ENCODE measurements at places on chromosomes 5 and 9.

GRCh38 chr9:72903103-72903502 is 49.8 kb downstream of the ALDH1A1 start:
- no peak for DNase-seq

DNA sequence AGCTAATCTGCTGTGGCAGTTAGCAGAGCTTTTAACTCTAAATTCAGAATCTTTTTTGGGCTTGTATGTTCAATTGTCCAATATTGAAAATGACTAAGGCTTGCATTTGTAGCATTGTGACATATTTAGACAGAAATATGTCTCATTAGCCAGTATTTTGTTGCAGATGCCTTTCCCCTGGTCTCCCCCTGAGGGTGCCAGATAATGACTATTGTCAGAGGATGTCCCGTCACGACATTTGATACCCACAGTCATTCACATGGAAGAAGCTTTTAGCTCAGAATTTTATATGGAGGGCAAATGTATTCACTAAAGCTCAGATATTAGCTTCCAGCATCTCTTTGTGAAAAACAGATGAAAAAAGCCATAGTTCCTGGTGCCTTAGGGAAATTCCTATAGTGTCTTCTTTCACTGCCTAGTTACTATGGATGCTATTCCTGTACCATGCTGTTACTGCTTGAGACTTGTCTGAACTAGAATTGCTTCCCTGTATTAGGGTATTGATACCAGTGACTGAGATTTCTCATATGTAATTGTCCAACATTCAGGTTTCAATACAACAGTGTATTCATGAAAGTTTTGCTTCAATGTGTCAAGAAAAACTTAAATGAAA is 96.2 kb downstream of the CCDC192 start:
- no peak for DNase-seq

- no peak for DNase-seq
Observed at GRCh38 chr9:128081056-128081455, 13.0 kb downstream of the SLC25A25 start.

DNA sequence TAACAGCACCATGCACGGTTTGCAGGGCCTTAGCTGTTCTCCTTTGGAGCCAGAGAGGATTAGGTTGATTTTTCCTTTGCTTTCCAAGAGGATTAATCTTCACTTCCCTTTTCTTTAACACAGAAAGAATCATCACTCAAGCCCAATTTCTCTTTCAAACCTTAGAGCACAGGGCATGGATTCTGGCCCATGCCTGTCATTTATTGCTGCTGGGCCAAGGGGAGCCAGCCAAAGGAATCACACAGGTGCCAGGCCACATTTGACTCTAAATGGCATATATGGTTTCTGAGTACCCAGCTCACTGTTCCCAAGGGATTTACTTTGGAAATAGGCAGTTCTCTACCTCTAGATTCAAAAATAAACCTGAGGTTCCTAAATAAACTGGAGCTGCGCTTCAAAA is 58.3 kb downstream of the FBXL7 start:
- no peak for DNase-seq

- no peak for DNase-seq
Observed at GRCh38 chr5:159886296-159886695, 30.0 kb upstream of the ADRA1B start.

DNA sequence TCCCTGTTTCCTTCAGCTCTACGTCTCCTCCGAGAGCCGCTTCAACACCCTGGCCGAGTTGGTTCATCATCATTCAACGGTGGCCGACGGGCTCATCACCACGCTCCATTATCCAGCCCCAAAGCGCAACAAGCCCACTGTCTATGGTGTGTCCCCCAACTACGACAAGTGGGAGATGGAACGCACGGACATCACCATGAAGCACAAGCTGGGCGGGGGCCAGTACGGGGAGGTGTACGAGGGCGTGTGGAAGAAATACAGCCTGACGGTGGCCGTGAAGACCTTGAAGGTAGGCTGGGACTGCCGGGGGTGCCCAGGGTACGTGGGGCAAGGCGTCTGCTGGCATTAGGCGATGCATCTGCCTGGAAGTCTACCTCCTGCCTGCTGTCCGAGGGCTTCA is 27.7 kb downstream of the ABL1 start:
- DNase-seq: no peak

GRCh38 chr9:35905051-35905781 is 786 bp upstream of the HRCT1 start:
- no peak for DNase-seq

GRCh38 chr5:5306696-5307095 is 115.8 kb upstream of the ICE1 start:
- no peak for DNase-seq

GRCh38 chr9:1005043-1005667 is 28.7 kb downstream of the DMRT3 start:
- peak; percentile 58 for DNase-seq

- DNase-seq: no peak
Observed at GRCh38 chr9:8417341-8417740, 617.8 kb upstream of the DMAC1 start.

- DNase-seq: no peak
Observed at GRCh38 chr5:168291342-168291963, at the start of gene WWC1. Gene WWC1 (plus strand): TSS chr5:168291645. CDS start chr5:168292153, 508 bp downstream.

GRCh38 chr5:85388770-85389169 is 1004.1 kb upstream of the EDIL3 start:
- DNase-seq: no peak

DNA sequence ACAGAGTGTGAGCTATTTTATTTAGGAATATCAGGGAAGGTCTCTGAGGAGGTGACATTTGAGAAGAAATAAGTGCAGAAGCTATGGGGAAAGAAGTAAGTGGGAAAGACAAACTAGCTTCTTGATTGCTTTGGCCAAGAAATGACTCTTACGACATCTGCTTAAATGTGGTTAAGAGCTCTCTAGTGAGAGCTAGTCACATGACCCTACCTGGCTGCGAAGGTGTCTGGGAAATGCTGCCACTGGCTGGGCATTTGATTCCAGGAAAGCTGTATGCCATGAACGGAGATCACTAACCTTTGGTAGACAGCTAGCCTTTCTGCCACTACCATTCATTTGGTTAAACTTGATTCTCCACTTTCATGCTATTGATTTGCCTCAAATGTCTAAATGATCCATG is 80.1 kb downstream of the KIAA0825 start:
- no peak for DNase-seq

GRCh38 chr5:135027266-135027696 is 6.7 kb downstream of the PITX1 start:
- DNase-seq: no peak

GRCh38 chr9:14209399-14210345 is 104.3 kb downstream of the NFIB start:
- no peak for DNase-seq

- DNase-seq: no peak
Observed at GRCh38 chr9:5900622-5901021, 9.9 kb downstream of the MLANA start.

GRCh38 chr5:14584848-14585247 is 3.3 kb downstream of the OTULINL start:
- no peak for DNase-seq

GRCh38 chr5:106127341-106127781 is 1543.4 kb downstream of the EFNA5 start:
- no peak for DNase-seq

GRCh38 chr5:84564321-84565075 is 179.8 kb upstream of the EDIL3 start:
- no peak for DNase-seq

GRCh38 chr9:128706671-128707381 is 4.5 kb downstream of the PKN3 start:
- no peak for DNase-seq

DNA sequence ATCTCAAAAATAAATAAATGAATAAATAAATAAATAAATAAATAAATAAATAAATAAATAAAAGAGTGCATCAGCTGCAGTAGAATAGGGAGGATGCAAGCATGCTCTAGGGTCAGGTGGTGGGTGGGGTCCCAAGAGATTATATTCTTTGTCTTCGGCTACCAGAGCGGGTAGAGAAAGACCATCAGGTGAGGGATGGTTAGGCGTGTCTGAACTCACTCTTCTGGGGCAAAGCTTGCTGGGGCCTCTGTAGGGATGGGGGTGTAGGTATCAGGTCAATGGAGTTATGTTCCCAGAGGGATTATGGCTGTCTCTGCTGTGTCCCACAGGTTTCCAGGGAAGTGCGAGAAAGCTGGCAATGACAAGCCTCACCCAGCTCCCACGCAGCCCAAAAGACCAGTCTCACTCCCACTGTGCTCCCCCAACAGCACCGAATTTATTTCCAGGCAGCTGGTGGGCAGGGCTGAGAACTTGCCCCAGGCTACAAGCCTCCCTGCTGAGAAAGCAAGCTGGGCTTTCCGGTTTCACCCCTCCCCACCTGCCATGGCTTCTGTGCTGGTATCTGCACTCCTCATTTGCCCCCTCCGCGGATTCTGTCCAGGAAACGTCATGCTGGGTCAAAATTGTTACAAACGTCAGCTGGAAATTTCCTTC is 180.8 kb downstream of the LURAP1L start:
- DNase-seq: no peak

GRCh38 chr5:54942064-54942778 is 43.2 kb downstream of the ESM1 start:
- no peak for DNase-seq

DNA sequence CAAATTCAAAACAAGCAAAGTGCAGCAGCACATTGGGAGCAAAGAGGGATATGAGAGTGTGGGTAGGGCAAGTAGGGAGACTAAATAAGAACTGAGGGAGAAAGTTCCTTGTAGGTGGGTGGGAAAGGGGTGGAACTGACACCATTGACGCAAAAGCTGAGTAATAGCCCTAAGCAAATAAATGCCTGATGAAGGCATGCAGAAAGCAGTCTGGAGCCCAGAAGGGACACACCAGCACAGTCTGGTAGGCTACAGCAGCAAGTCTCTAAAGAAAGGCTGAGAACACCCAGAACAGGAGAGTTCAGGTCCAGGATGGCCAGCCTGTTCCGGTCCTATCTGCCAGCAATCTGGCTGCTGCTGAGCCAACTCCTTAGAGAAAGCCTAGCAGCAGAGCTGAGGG is at the start of gene INSL4:
Gene INSL4, plus strand, starts transcription at position 208 of the 400 bp plus-strand sequence. Its CDS starts 105 bp downstream, at position 313.
- no peak for DNase-seq

- no peak for DNase-seq
Observed at GRCh38 chr9:76717613-76718012, 46.6 kb upstream of the PCA3 start.

DNA sequence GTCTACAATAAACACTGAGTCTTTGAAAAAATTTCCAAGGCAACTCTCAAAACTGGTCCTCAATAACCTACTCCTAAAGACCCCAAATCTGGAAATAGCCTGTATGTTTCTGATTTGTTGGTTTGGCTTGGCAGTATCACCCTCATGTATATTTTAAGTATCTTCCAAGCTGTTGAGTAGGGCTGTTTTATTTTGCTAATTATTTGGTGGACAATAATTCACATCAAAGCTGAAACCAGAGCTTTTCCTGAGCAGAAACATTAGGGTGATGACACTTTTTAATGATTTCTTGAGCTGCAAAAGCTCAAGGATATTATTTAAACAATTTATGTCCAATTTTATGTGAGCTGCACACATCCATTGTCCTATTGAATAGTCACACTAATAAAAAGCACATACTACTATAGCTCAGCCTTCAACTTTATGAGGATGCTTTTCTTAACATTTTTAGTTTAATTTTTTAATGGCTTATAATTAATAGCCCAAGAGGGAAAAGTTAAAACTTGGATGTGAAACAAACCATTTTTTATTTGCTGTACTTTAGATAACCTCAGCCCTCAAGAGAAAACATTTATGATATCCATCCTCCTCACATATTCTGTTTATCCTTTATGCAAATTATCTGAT is 393.1 kb downstream of the TAF11L14 start:
- no peak for DNase-seq

DNA sequence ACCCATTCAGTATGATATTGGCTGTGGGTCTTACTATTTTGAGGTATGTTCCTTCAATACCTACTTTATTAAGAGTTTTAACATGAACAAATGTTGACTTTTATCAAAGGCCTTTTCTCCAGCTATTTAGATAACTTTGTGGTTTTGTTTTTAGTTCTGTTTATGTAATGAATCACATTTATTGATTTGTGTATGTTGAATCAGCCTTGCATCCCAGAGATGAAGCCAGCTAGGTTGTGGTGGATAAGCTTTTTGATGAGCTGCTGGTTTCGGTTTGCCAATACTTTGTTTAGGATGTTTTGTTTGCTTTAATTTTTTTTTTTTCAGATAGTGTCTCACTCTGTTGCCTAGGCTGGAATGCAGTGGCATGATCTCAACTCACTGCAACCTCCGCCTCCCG is 609.0 kb upstream of the COX7C start:
- DNase-seq: no peak

- DNase-seq: no peak
Observed at GRCh38 chr5:135869276-135869675, 26.4 kb downstream of the IL9 start.

All from AML-193 (cell line).